ENCODE measurements at places on chromosomes 5 and 9.

GRCh38 chr9:75382126-75382525 lies 293.8 kb downstream of the OSTF1 start:
- DNase-seq = no peak

DNA sequence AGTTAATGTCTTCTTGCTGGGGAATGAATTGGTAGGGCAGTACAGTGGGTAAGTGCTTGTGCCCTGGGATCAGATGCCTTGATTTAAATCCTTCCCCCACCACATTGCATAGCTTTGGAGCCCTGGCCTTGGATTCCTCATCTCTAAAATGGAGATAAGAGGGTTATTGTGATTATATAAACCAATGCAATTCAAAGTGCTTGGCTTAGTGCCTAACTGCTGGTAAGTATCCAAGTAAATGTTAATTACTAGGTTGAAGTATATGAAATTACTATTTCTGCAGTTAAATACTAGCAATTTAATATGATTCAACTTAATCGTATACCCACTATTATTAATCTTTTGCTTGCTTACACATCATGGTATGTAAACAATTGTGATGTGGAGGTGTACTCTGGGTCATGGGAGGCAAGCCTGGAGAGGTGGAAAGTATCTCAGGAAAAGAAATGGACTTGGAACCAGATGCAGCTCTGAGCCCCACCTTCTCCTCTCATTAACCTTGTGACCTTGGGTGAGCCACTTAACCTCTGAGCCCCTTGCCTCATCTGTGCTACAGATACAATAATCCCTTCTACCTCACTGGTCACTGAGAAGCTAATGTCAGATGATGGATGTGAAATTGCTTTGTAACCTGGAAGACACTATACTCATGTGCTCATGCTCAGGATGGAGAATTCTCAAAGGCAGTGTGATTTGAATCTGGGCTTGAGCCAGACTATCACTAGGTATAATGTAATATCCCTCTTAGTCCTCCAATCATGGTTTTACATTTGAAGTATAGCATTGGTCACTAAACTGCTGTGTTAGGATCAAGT lies 23.8 kb downstream of the NEUROG1 start:
- no peak for DNase-seq

DNA sequence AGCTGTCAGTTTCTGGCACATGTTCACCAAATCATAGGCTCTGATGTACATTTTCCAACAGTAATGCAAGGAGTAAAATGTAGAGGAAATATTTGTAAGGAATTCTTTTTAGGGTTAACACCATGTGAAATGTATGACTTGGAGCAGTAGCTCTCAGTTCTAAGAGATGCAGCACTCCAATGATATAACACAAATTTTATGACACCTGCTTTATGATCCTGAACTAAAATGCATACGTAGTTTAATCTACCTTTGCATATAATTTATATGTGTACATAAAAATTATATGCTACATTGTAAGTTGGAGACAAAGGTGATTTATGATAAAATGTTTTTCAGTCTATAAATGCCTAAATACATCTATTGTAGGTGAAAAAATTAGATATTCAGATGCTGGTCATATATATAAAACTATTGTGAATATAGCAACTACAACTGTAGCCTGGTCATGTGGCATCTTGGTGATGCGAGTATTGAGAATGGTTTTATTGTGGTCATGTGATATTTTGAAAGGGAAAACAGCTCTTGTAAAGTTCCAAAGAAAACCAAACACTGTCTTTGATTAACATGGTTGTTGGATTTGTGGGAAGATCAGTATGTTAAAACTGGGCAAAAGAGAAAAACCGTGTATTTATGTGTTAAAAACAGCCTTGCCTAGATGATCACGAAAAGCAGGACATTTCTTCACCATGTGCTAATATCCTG lies 171.0 kb downstream of the TRIO start:
- DNase-seq = no peak

GRCh38 chr5:126875303-126875785 lies 98.4 kb downstream of the LMNB1 start:
- peak; percentile 74 for DNase-seq

GRCh38 chr9:69173891-69174615 lies at the start of gene TJP2:
TJP2 (plus strand) TSS chr9:69174277; CDS start chr9:69174373, 96 bp downstream.
- peak; percentile 51 for DNase-seq

DNA sequence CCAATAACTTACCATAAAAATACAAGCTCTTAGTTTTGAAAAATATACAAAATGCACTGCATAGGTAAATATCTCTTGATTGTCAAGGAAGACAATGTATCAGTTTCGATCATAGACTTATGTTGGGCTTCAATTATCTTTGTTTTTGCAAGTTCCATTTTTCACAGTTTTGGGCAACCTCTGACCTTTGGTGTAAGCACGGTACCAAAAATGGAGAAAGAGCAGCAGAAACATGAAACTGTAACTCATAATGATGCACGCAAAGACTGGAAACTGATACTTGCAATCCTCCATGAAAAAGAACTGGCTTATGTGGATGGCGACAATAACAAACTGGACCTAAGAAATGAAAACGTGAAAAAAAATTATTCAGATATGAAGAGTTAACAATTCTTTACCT lies 54.5 kb upstream of the DEPDC1B start:
- no peak for DNase-seq

GRCh38 chr5:154986151-154986550 lies 27.4 kb upstream of the KIF4B start:
- no peak for DNase-seq

- DNase-seq = no peak
These were observed 536 bp downstream of the FEM1C start for GRCh38 chr5:115544043-115544435.

- no peak for DNase-seq
These were observed 32.0 kb upstream of the DMRT2 start for GRCh38 chr9:1018121-1018520.

DNA sequence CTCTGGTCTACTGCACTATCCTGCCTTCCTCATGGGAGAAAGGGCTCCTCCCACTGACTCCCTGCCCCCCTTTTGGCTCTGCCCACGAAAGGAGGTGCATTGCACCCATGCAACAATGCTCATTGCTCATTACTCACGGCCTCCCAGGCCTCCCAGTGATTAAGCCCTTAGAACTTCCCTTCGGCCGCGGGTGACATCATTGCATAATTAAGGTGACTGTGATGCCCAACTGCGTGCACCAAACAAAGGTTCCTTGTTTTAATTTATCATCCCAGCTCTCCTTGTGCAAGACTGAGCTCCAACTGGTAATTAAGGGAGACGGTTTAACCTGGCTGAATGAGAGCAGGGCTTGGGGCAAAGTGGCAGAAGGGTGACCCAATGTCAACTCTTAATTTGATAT lies 180.4 kb downstream of the GAS1 start:
- DNase-seq = no peak

DNA sequence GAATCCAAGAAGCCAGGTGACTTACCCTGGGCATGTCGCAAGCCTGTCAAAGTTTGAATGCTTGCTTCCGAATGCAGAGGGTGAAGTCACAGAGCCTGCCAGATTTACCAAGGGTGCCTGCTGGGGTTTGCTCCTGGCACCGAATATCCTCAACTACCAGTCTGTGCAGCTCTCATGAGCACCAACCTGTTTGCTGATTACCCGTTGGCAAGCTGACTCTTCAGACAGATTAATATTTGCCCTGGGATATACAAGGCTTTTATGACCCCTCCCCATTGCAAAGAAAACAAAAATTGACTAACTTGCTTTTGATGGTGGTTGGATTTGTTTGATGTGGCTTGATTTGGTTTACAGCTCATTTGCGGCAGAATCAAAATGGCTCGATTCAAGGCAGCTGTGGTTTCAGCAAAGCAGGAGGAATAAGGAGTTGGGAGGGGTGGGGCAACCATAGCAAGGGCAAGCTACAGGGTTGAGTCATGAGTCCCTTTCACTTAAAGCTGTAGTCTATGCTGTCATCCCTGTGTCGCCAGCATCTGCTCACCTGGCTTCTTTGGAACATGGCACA lies 82.3 kb upstream of the AGXT2 start:
- no peak for DNase-seq

Data from HAP-1 (cell line).